ENCODE measurements at places on chromosomes 7 and 10.

- DNase-seq: no peak
Observed at GRCh38 chr7:124201768-124202349, 169.0 kb upstream of the TMEM229A start.

DNA sequence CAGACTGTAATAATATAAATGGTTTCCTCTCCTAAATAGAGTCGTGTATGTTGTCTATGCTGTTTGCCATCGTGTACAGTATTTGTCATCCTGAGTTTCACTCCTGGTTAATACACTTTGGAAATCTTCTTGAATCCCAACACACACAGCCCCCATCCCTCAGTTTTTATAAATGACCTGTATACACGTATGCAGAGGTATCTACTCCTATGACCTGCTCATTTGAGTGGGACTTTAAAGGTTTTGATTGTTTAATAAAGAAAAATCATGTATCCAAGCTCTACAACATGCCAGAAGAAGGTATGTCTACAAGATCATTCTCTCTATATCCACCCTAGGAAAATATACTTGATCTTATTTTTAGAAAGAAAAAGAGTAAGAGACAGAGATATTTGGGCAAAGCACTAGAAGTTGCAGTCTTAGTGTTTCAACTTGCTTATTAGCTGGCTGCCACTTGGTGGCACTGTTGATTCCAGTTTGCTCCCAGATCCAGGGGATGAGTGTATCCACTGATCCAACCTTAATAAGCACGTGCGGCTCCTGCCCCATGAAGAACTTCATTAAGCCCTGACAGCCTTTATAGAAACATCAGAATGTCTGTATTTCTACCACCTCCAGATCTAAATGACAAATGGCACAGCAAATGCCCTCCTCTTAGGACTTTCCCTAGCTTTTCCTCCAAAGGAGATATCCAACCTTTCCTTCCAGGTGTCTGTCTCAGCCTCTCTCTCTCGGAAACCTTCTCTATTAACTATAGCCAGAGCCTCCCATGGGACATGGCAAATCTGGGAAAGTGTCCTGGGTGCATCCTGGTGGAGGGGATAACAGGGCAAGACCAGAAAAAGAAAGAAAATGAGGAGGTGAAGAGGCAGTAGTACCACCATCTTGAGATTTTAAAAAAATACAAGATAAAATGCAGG lies 181.6 kb upstream of the NEBL start:
- peak; percentile 87 for DNase-seq

- peak; percentile 54 for DNase-seq
Observed at GRCh38 chr10:77245953-77246352, 391.7 kb downstream of the KCNMA1 start.

DNA sequence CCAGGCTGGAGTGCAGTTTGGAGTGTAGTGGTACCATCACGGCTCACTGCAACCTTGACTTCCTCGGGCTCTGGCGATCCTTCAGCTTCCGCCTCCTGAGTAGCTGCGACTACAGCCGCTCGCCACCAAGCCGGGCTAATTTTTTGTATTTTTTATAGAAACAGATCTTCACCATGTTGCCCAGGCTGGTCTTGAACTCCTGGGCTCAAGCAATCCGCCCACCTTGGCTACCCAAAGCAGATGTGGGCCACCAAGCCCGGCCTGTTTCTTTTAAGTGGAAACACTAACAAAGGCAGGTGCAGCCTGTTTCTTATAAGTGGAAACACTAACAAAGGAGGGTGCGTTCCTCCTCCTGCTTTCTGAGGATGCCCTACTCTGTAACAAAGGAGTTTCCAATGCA lies 18.2 kb downstream of the PRF1 start:
- no peak for DNase-seq

- DNase-seq: peak; percentile 44
Observed at GRCh38 chr7:42605406-42606192, 306.3 kb downstream of the C7orf25 start.

DNA sequence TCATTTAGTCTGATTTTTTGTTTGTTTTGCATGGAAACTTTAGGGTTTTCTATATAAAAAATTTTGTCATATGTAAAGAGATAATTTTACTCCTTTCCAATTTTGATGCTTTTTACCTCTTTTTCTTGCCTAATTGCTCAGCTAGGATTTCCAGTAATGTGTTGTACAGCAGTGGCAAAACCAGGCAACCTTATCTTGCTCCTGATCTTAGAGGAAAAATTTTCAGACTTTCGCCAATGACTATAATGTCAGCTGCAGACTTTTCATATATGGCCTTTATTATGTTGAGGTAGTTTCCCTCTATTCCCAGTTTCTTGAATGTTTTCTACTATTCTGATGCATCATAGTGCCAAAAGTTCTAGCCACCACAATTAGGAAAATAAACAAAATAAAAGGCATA lies 126.3 kb downstream of the ALOX5 start:
- DNase-seq: no peak

DNA sequence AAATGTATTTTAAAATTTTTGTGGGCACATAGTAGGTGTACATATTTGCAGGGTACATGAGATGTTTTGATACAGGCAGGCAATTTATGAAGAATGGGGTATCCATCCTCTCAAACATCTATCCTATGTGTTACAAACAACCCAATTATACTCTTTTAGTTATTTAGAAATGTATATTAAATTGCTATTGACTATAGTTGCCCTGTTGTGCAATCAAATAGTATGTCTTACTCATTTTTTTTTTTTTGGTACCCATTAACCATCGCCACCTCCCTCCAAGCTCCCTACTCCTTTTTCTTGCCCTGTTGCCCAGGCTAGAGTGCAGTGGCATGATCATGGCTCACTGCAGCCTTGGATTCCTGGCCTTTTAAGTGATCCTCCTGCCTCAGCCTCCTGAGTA lies 128.1 kb downstream of the BAMBI start:
- DNase-seq: no peak

DNA sequence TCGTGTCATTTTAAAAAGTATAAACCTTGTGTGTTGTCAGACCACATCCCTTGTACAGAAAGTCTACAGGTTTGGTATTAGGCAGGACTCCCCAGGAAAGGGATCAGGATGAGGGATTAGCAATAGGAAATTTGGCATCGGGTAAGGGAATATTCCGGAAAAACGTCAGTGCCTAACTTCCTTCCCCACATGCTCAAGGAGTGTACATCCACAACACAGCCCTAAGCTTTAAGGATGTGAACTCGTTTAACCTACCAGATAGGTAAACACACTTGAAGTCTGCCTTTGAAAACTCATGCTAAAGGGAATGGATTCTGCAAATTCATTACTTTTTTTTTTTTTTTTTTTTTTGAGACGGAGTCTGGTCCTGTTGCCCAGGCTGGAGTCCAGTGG lies 194.9 kb downstream of the SKIDA1 start:
- peak; percentile 31 for DNase-seq

GRCh38 chr10:110304394-110304779 lies 333 bp downstream of the SMNDC1 start:
- no peak for DNase-seq

DNA sequence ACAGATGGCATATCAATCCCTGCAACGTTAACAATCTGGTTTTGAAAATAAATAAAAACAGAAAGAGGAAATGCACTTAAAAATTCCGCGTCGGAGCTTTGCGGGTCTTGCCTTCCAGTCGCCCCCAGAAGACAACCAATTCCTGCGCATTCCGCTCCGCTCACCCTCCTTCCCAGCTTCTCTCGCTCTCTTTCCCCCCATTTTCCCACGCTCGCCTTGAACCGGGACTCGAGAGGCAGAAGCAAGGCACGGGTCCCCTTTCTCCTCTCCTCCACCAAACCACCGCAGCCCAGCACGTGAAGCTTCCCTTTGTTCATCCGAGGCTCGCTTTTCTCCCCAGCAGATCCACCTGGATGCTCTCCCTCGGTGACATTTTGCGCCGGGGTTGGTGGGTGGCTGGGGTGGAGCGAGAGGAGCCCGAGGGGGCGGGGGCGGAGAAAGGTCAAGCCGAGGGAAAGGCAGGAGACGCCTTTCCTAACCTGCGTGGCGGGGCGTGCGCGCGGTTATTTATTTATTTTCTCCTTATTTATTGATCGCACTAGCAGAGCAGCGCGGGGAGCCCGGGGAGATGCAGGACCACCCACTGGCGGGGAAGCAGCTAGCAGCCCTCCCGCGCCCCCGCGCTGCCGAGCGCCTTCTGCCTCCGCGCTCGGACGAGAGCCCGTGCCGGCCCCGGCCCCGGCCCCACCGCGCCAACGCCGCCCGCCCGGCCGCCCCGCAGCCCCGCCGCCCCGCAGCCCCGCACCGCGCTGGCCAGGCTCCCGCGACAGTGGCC lies at the start of gene KCND2:
Gene KCND2, plus strand, starts transcription at position 475 of the 775 bp plus-strand sequence.
- DNase-seq: peak; percentile 26

- peak; percentile 59 for DNase-seq
Observed at GRCh38 chr10:117339578-117339977, 35.7 kb downstream of the PDZD8 start.

GRCh38 chr7:133777701-133778100 lies 349.4 kb upstream of the LRGUK start:
- no peak for DNase-seq

- DNase-seq: no peak
Observed at GRCh38 chr10:52741851-52742250, 30.7 kb downstream of the MBL2 start.

DNA sequence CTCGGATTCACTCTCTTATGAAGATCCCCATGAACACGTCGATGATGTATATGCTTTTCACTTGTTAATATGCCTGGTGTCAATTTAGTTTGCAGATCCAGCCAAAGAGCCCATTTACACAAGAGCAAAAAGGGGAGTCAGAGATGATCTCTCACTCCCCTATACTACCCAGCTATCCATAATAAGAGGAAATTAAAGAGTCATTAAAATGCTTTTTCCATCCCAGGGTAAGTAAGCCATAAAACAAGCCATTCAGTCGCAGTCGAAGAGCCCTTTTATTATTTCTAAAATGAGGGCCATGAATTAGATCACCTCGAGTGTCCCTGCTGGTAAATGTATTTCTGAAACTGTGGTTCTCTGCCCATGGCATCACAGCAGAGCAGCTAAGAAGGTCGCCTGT lies 41.2 kb downstream of the CHCHD3 start:
- no peak for DNase-seq

GRCh38 chr7:16369855-16370254 lies 51.5 kb downstream of the CRPPA start:
- no peak for DNase-seq

- DNase-seq: peak; percentile 27
Observed at GRCh38 chr10:28503114-28503513, 29.8 kb upstream of the WAC start.

DNA sequence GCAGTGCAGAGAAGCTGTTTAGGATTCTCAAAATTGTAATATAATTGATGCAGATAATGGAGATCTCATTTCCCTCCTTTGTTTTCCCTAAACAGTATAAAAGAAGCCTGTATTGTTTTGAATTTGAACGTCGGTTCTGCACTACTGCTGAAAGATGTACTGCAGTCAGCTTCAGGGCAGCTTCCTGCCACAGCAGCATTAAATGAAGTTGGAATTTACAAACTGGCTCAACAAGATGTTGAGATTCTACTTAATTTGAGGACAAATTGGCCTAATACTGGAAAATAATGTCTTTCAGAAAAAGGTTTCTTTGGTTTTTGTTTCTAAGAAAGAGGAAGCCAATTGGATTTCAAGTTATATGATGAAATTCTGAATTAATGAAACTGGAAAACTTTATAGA lies 14.3 kb downstream of the EFCAB10 start:
- no peak for DNase-seq

DNA sequence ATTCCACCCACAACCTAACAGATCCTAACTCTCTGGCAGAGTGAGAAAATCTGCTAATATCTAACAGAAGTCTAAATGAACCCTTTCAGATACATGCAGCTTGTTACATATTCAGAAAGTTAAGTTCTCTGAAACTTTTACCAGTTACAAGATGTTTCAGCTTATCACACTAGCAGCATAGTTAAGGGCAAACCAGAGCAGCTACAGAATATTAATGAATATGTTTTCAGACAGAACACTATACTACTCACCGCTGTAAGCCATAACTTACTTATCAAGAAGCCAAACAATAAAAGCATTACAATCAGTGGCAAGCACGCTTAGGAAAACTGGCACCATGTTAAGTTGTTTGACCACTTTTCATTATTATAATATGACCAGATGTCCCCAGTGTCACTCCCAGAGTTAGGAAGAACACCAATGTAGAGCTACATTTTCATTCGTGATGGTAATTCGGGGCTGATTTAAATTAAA lies 2.7 kb downstream of the ITGB1 start:
- DNase-seq: no peak

- DNase-seq: no peak
Observed at GRCh38 chr10:120688928-120689327, 162.2 kb upstream of the WDR11 start.

GRCh38 chr7:81277691-81278090 lies 358.8 kb upstream of the SEMA3C start:
- no peak for DNase-seq

GRCh38 chr10:78658645-78659597 lies 409.8 kb upstream of the ZMIZ1 start:
- DNase-seq: no peak

DNA sequence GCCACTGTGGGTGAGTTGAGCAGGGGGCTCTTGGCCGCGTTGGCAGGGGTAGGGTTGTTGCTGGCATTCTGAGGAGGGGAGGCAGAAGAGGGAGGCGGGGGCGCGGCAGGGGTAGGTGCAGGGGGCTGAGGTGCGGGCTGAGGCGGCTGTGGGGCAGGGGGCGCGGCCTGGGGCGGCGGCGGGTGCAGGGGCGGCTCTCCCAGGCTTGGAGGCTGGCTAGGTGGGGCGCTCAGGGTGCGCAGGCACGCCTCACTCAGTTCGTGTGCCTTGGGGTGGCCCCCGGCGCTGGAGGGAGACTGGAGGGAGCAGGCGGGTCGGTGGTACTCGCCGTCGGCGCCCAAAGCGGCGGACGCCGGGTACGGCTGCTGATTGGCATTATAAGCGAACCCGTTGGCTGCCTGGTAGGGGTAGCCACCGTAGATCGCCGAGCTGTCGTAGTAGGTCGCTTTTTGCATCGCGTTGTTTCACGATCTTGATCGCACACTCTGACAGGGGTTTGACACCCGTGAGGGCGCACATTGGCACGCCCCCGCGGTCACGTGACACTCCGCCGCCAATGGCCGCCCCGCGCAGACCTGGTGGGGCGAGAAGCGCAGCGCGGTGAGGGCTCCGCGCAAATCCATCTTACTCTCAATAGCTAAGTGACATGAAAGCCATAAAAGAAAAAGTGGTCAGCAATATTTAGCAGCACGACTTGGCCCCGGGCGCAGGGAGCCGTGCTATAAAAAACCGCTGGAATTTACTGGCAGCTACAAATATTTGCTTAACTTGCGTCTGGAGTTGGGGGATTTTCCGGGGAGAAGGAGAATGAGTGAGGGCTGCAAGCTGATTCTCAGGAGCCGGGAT lies 7.9 kb upstream of the HOXA2 start:
- DNase-seq: peak; percentile 69

- no peak for DNase-seq
Observed at GRCh38 chr10:35921866-35922350, 279.8 kb upstream of the FZD8 start.
